Hematopoietic multipotent progenitor cell treated with erythropoietin and hydrocortisone succinate and interleukin-3 and kit ligand, for 6 days (in vitro differentiated cells): ENCODE measurements at places on chromosomes 1 and 21.

DNA sequence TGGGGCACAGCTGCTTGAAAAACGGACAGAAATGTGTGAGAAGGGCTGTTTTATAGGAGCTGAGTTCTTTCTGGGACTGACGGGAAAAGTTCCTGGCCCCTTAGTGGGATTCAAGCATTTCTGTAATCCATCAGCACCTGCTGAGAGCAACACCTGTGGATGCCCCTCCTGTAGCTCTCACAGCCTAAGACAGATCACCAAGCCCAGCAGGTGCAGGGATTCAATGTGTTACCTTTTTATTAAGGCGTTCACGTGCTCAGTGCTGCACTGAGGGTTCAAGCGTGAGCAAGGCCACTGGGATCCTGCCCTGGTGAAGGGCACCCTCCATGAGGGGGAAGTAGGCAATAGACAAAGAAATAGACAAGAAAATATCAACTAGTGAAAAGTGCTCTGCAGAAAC, 14.9 kb downstream of the OLFML2B start:
- DNase-seq: no peak

GRCh38 chr1:101145449-101145820, 91.4 kb upstream of the S1PR1 start:
- no peak for DNase-seq

GRCh38 chr21:45455674-45456583, 51.0 kb downstream of the COL18A1 start:
- no peak for DNase-seq

GRCh38 chr21:38631206-38631605, 132.9 kb upstream of the ERG start:
- DNase-seq: no peak

- DNase-seq: no peak
These were observed 52.7 kb upstream of the SYT6 start for GRCh38 chr1:114206392-114206791.

- no peak for DNase-seq
These were observed 548 bp upstream of the SLC25A33 start for GRCh38 chr1:9538669-9539164.

DNA sequence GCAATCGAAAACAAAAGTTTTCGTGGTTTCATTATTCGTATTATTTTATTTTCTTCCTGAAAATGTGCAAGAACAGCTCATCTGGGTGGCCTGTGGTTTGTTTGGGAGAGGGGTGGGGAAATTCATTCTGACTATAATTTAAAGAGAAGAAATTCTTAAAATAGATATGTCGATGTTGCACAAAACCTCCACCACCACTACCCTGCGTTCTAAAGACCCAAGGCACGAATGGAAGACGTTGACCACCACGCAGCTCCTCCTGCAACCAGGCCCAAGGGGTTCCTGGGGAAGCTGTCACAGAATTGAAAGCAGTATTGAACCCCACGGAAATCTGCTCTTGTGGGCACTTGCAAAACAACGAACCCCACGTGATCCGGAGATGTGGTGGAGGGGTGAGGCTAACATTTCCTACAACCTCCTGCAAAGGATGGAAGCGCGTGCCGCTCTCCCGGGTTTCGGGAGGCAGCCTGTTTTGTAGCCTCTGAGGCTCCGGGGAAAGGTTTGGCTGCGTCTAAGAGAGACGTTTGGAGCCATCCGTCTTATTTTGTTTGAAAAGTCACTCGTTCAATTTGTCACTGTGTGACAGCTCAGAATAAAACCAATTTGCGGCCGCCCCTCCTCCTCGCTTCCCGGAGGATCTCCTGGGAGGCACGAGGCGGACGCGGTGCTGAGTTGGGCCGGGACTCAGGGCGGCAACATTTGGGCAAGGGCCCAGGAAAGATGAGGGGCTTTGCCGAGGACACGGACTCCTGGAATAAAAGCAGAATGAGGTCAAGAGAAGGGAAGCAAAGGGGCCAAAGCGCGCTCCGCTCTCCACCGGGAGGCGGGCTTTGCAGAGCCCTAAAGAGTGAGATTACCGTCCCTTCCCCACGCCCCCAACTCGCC, 810 bp upstream of the HLX start:
- DNase-seq: peak; percentile 52

- DNase-seq: no peak
These were observed 35.0 kb upstream of the TDRD10 start for GRCh38 chr1:154466921-154467417.
